ENCODE measurements at places on chromosomes 11 and 22.

GRCh38 chr22:19174106-19175025, 4.2 kb downstream of the SLC25A1 start:
- DNase-seq: no peak

DNA sequence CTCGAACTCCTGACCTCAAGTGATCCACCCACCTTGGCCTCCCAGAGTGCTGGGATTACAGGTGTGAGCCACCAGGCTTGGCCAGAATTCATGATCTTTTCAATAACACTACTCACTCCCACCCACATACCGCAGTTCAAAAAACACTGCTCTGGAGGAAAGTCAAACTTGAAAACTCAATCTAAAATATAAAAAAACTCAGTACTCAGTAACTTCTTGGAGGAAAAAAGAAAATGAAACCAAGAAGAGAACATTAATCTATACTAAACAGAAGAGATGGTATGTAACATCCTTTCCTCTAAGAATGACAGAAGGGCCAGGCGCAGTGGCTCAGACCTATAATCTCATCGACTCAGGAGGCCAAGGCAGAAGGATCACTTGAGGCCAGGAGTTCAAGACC, 58.3 kb downstream of the MRTFA start:
- DNase-seq: no peak

DNA sequence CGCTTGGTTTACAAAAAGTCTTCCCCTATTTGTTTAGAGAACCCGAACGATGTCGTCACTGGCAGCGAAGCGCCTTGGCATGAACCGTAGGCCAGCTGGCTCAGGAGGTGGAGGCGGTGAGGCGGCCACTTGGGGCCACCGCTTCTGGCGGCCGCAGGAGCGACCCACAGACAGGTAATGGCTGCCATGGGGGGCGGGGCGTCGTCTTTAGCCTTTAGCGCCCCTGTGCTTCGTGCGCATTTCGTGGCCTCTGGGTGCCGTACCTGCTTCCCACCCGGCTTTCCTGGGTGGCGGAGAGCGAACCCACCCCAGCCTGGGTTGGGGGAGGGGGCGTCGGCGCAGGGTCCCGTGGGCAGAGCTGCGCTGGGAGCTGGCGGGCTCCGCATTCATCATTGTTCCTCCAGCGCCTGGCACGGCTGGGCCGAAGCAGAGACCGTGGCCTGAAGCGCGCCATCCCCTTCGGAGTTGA, 469 bp upstream of the OSBP2 start:
- DNase-seq: peak; percentile 45

- peak; percentile 62 for DNase-seq
These were observed 327.7 kb downstream of the DLG2 start for GRCh38 chr11:85299258-85299942.

GRCh38 chr11:114091516-114092397, 32.2 kb downstream of the ZBTB16 start:
- no peak for DNase-seq

DNA sequence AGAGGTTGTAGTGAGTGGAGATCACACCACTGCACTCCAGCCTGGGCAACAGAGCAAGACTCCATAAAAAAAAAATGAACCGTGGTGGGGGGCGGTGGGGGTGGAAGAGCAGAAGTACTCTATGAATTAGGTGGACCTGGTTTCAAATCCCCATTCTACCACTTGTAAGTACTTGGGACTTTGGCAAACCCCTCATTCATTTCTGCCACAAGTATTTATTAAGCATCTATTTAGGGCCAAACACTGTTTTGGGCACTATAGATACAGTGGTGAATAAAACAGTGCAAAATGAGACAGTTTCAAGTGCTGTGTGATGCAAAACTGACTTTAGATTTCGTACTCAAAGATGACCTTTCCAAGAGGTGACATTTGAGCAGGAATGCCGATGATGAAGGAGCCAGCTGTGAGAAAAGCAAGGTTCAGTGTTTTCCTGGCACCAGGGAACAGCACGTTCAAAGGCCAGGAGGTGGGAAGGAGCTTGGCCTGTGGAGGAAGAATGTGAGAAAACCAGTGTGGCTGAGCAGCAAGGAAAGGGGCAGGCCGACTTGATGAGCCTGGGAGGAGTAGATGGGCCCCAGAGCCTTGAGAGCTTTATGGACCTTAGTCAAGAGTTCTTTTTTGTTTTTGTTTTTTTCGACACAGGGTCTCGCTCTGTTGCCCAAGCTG, 1.4 kb upstream of the TMEM134 start:
- no peak for DNase-seq

DNA sequence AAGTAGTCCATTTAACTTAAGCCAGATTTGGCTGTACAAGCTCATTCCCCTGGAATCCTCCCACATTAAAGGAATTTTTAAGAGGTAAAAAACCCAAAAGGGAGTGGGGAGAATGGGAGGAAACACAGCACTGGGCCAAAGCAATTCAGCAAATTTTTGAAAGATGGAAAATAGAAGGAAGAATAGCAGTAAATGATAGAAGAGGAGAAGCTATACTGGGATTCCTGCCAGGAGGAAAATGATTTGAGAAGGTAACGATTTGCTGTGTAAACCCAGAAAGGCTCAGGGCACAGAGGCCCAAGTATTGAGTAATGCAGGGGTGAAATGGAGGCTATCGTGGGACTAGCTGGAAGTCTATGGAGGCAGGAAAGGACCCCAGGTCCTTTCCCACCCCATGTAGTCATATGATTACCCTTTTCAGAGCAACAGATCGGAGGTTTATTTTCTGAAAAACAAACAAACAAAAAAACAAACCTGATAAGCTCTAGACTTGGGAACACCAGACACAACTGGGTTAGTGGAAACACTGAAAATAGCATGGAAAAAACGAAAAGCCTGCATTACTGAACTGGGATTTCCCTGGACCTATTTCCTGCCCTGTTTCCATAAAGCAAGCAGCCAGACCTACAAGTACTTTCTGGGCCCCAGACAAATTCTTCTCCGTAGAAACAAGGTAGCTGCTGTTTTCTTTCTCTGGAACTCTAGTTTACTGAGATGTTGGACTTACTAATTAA, 140.0 kb downstream of the SWAP70 start:
- DNase-seq: no peak

GRCh38 chr11:6385046-6385777, 5.1 kb upstream of the SMPD1 start:
- no peak for DNase-seq
